ENCODE measurements at places on chromosomes 7 and 10.

GRCh38 chr10:70884741-70885140, 3.6 kb downstream of the PCBD1 start:
- DNase-seq: no peak

DNA sequence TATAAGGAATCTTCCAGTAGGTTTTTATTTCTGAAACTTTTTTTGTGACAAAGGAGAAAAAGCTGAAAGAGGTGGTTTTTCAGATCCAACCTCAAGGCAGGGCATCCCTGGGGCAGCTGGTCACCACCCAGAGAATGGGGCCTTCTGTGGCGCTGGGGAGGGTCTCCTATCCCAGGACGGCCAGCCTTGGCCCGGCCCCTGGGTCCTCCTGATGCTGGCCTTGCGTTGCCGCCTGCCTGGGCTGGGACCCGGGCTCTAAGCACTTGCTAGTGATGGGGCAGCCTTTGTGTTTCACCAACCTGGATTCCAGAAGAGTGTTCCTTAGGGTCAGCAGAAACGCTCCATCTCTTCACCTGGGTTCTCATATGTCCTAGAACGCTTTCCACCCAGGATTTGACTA, 16.3 kb downstream of the SHH start:
- DNase-seq: no peak

GRCh38 chr7:22624781-22625180, 102.2 kb upstream of the IL6 start:
- no peak for DNase-seq

DNA sequence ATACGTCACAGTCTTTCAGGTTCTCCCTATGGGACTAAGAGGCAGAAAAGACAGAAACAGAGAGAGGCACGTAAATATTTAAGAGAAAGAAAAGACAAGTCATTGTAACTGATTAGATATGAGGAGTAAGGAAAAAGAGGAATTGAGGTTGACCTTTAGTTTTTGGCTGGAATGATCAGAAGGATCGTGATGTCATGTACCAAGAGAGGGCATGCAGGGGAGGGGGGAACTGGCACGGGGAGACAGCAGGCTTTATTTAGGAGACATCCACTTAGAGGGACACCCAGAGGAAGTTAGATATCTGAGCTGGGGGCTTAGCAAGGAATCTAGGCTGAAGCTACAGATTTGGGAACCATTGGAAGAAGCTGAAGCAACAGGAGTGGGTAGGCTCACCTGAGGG, 9.2 kb upstream of the LRRC20 start:
- DNase-seq: no peak

Data from AG09309 (cell line).